ENCODE measurements at places on chromosomes 12 and 14.

- DNase-seq: no peak
Observed at GRCh38 chr14:100540926-100541620, 46.1 kb downstream of the BEGAIN start.

DNA sequence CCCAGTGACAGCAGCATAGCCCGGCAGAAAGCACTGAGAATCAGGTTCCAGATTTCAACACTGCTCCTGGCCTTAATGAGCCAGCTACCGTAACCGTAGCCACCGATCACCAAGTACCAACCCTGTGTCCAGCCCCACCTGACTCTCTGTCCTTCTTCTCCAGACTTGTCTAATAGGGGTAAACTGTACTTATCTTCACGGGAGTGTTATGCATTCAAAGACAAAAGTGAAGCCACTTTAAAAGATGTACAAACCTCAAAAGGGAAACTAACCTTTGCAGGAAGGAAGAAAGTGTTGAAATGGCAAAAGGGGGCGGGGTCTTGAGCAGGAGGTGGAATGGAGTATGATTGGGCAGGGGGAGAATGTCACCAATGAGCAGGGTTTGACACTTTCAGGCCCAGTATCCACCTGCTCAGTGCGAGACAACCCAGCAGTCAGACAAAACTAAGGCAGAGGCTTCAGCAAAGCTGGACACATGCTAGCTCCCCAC lies 226.1 kb downstream of the CHST11 start:
- peak; percentile 72 for DNase-seq

- DNase-seq: no peak
Observed at GRCh38 chr12:13007496-13008233, 7.6 kb upstream of the HEBP1 start.

- DNase-seq: no peak
Observed at GRCh38 chr12:98645572-98646067, 530 bp downstream of the APAF1 start.

GRCh38 chr12:14751986-14752385 lies 51.3 kb downstream of the WBP11 start:
- DNase-seq: no peak

GRCh38 chr12:9794484-9795093 lies 32.7 kb upstream of the KLRF1 start:
- no peak for DNase-seq

GRCh38 chr12:25906651-25907340 lies 51.7 kb upstream of the RASSF8 start:
- DNase-seq: no peak

DNA sequence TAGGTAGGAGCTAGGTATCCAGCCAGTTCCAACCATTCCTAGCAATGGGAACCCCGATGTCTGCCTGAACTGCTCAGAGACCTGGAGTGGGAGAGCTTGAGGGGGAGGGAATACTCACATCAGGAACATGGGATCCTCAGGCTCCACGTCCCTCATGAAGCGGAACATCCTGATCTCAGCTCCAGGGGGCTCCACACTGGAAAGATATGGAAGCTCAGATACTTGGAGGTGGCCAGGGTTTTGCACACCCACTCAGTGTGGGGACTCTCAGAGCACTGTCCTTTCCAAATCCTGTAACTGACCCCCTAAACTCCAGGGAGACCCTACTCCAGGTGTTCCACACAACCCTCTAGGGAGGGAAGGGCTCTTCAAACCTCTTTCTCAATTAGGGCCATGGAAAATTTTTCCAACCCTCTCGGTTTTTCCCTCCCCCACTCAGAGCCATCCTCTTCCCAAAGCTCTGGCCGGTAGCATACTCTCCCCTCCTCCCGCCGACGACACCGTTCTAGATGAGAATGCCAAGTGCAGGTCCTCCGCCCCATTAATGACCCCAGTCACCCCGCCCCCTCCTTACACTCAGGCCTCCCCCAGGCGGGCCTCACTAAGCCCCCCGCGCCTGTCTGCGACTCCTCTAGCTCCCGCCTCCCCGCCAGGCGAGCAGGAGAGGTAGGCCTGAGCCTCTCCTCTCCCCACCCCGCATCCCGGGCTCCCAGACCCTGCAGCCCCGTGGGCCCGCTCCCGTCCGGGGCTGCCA lies 597 bp downstream of the MLF2 start:
- DNase-seq: no peak

DNA sequence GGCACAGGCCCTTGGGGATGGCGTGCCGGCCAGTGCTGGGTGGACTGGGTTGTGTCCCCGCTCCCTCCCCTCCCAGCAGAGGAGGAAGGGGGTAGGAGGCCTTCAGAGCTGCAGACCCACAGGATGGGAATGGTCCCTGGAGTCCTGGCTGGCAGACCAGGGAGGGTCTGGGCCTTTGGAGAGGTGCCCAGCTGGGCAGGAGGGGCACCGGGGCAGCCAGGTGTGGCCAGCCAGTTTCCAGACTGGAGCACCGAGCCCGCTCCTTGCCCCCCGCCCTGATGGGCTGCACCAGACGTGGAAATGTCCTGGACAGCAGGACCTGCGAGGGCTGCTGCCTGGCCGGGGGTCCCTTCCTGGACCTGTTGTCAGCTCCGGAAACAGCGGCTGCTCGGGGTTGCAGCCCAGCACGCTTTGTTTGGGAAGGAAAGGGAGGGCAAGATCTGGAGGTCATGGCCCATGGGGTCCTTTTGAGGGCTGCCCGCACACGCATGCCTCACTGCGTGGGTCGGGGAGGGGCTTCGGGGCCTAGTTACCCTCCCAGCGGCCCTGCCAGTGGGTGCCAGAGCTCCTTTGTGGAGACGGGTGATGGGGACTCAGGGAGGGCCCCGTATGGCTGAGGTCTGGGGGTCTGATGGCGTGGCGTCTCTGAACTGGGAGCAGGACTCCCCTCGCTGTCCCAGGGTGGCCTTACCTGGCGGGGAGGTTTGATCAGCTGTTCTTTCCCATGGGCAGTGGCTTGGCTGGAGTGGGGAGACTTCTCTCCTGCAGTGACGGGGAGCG lies 9.1 kb downstream of the KIF26A start:
- DNase-seq: no peak

GRCh38 chr12:97246368-97246767 lies 216.2 kb upstream of the RMST start:
- no peak for DNase-seq

- no peak for DNase-seq
Observed at GRCh38 chr12:124381456-124382296, 86.8 kb downstream of the RFLNA start.

DNA sequence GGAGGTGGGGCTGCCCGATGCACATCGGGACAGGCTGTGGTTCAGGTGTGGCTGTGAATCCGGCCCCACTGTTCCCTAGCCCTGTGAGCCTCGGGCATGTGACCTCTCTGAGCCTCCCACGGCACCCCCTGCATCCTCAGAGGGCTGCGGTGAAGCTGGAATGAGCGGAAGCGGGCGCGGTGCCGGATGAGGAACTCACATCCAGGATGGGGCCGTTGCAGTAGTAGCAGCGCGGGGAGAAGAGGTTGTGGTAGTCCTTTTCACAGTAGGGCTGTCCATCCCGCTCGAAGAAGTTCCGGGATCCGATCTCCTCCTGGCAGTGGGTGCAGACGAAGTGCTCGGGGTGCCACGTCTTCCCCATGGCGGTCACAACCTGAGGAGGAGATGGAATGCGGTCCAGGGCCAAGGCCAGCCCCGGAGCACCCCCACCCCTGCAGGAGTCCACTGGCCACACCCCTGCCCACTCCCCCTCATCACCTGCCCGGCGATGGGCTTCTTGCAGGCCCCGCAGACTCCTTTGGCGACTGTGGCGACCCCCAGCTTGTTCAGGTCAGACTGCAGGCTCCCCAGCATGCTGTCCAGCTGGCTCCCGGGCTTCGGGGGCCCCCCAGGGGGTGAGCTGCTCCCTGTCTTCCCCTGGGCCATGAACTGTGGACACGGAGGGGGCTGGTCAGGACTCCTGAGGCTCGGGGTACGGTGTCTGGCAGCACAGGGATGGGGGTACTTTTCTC lies 13.9 kb upstream of the RPLP0 start:
- no peak for DNase-seq

DNA sequence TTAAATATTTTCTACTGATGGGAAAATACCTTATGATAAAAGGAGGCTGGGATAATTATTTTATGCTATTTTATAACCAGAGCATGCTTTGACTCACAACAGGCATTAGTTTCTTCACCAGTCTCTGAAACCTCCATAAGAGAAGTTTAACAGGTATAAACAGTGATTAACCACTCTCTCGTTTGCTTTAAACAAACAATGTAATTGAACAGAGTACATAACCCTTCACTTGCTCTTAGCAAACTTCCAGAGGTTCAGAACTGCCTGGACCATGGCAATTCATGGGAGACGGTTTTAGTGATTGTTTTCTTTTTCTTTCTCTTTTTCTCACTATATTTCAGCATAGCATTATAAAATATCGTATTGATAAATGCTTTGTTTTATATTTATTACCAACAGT lies 35.3 kb downstream of the CFAP251 start:
- DNase-seq: no peak

GRCh38 chr14:68297039-68297438 lies 477.5 kb downstream of the RAD51B start:
- no peak for DNase-seq

GRCh38 chr12:125202421-125202820 lies 137.2 kb downstream of the AACS start:
- no peak for DNase-seq

- DNase-seq: no peak
Observed at GRCh38 chr14:100765296-100765695, 38.6 kb downstream of the DLK1 start.

- DNase-seq: no peak
Observed at GRCh38 chr12:40566271-40566670, 126.0 kb upstream of the CNTN1 start.

- no peak for DNase-seq
Observed at GRCh38 chr14:59785629-59786028, 84.9 kb downstream of the RTN1 start.

- no peak for DNase-seq
Observed at GRCh38 chr14:61663312-61663979, 31.9 kb upstream of the HIF1A start.

- no peak for DNase-seq
Observed at GRCh38 chr14:19878029-19878642, 3.2 kb downstream of the OR4K2 start.

GRCh38 chr12:54133772-54134375 lies 54.9 kb downstream of the SMUG1 start:
- DNase-seq: no peak

DNA sequence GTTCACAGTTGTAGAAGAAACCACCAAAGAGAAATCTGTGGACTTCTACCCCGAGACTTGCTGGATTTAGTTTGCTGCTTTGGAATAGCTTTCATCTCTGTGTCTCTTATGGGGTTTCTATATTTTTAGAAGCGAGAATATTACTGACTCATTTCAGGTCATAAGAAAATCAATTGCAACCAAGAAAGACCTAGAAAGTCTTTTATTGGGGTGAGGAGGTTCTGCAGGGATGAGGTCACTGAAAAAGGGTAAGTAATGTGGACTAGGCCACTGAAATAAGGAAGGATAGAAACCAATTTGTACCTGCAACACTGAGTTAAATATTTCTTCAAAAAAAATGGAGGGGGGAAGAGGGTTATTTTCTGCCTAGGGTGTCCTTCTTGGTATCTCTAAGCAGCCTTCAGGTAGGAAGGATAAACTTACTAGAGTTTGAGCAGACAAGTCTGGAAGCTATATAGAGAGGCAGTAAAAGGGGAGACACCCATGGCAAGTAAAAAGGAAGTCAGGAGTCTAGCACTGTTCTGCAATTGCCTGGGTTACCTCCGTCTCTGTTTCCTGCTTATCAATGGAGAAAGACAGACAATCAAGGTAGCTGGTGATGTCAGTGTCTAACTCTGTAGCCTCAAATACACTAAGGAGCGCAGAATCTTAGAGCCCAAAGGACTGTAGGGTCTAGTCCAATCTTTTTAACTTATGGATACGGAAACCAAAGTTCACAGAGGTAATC lies 19.6 kb upstream of the KERA start:
- DNase-seq: no peak
